COLO829 (cell line): ENCODE measurements at places on chromosomes 12 and 14.

DNA sequence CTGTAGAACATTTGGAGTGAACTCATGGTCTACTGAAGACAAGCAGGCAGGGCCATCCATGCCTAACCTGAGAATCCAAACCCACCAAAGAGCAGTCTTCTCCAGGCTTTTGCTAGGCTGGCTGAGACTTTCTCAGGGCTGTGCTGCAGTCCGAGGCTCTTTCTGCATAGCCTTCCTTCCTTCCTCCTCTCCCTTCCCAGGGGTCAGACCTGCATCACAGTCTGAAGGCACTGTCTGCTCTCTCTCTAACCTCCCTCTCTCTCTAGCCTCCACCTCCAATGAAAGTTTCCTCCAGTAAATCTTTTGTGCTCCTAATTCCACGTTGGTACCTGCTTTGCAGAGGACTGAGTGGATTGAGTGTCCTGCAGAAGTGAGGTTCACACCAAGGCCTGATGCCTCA, 6.4 kb upstream of the WSCD2 start:
- DNase-seq, result no peak

GRCh38 chr14:30874120-30874998, at the start of gene COCH:
Gene COCH (plus strand): TSS chr14:30874559. CDS start chr14:30874939, 380 bp downstream.
- DNase-seq, result no peak

- DNase-seq, result no peak
Observed at GRCh38 chr14:79165471-79166090, 995.4 kb downstream of the NRXN3 start.

- DNase-seq, result no peak
Observed at GRCh38 chr12:46071335-46071734, 81.0 kb upstream of the SCAF11 start.

GRCh38 chr12:128684352-128684751, 139.4 kb downstream of the SLC15A4 start:
- no peak for DNase-seq

GRCh38 chr14:24332268-24332993, 2.4 kb downstream of the ADCY4 start:
- peak; percentile 60 for DNase-seq

DNA sequence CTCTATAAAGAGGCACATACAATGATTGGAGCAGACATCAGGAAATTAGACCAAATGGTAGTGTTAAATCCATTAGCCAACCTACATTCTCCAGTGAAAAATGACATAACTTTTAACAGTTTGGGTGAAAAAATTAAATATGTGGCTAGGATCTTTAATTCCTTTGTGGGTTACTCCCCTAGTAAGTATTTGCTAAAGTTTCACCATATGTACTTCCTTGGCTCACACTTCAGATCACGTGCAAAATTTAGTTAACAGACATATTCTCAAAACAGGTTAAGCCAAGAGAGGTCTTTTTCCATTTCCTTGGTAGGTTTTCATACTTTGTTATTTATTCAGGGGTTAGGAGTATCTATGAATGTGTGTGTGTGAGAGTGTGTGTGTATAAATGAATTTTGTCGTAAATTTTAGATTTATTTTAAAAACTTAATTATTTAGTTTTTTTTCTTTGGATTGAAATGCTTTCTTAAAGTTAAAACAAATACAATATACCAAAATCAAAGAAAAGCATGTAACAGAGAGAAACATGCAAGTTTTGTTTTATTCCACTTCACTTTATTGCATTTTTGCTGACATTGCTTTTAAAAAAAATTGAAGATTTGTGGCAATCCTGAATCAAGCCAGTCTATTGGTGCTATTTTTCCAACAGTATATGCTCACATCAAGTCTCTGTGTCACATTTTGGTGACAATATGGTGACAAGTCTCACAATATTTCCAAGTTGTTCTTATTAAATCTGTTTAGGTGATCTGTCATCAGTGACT, 258.7 kb downstream of the FLRT2 start:
- DNase-seq, result no peak

DNA sequence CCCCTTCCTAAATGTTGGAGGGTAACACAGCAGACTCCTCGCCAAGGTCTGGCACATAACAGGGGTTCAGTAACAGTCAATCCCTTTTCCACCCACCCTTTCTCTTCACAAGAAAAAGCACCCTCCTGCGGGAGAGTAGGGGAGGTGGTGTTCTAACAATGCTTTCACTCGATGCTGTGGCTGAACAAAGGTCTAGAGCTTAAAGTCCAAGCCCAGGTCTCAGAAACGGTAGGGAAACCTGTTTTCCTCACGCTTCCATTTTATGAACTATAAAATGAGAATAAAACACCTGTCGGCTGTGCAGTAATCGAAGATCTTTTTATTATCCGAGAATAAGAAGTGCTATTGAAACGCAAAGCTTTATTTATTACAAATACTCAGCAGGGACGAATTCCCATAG, 20.9 kb upstream of the CACNA2D4 start:
- no peak for DNase-seq

GRCh38 chr12:25645427-25645826, 92.3 kb upstream of the LMNTD1 start:
- DNase-seq, result no peak

DNA sequence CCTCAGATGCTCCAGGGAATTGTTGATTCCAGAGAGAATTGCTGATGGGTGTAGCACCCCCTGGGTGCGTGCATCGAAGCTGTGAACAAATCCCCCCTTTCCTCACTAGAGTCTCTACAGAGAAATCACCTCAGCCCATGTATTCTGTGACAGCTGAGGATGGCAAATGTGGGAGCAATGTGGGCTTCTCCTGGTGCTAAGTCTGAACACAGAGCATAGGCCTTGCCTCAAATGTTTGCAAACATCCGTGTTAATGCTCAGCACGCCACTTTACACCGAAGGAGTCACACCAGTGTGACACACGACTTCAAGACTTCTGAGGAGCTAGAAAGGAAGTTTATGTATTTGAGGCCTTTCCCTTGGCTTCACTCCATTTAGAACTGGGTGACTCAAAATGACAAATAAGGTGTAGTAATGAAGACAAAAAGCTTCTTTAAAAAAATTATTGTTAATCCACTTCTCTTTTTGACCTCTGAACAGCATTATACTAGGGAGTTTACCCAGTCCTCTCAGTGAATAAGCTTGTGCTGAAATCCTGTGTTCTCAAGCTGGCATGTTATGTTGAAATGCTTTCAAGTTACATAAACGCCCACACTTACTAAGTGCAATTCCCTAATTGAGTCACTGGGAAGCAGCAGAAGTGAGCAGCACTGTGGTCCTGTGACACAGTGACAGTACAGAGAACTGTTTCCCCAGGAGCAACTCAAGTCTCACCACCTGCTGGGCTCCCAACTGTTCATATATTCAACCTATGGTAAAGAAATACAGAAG, 92.9 kb downstream of the FAR2 start:
- DNase-seq, result peak; percentile 52

GRCh38 chr12:25785134-25785533, 173.3 kb upstream of the RASSF8 start:
- DNase-seq, result no peak

DNA sequence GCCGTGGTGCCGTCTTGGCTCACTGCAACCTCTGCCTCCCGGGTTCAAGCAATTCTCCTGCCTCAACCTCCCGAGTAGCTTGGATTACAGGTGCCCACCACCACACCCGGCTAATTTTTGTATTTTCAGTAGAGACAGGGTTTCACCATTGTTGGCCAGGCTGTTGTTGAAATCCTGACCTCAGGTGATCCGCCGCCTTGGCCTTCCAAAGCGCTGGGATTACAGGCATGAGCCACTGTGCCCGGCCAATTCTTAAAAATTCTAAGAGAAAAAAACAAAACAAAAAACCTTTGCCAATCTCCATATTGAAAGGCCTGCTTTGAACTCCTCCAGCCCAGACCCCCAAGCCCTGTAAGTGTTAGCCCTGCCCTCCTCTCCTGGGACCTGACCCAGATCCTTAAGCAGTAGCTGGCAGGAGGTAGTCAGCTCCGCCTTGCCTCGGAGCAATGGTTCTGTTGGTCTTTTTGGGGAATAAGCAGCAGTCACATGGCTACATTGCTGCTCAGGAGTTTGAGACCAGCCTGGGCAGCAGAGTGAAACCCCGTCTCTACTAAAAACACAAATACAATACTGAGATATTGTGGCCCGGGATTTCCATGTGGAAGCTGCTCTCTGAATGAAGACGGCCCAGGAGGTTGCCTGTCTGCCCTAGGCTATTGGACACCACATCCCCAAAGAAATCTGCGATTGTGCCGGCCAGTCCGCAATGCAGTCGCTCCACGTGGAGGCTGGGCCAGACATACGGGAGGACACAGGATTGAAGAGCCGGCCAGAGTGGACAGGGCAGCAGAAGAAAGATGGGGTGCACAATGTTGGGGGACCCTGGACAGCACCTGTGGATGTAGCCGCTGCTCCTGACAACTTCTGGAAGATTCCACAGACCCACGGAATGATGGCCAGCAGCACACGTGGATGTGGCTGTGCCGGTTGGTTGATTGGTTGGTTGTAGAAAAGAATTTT, 28.8 kb upstream of the BEGAIN start:
- no peak for DNase-seq

- no peak for DNase-seq
Observed at GRCh38 chr12:89827592-89827991, 119.0 kb upstream of the ATP2B1 start.

GRCh38 chr12:45655186-45655585, 74.3 kb upstream of the ARID2 start:
- no peak for DNase-seq

DNA sequence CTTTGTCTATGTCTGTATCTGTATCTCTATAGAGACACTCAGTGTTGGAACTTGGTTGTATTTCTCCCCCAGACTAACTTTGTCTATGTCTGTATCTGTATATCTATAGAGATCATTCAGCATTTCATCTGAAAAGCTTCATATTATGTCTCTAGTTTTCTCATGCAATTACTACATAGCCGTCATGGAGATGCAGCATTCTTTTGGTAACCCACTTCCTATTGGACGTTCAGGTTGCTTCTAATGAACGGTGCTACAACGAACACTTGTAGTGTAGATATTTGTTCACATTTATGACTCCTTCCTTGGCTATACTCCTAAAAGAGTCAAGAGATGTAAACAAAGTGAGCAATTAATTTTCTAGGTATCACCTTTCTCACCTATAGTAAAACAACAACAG, 81.5 kb upstream of the KCNA1 start:
- no peak for DNase-seq

- DNase-seq, result no peak
Observed at GRCh38 chr12:278046-278445, 15.4 kb upstream of the SLC6A13 start.

DNA sequence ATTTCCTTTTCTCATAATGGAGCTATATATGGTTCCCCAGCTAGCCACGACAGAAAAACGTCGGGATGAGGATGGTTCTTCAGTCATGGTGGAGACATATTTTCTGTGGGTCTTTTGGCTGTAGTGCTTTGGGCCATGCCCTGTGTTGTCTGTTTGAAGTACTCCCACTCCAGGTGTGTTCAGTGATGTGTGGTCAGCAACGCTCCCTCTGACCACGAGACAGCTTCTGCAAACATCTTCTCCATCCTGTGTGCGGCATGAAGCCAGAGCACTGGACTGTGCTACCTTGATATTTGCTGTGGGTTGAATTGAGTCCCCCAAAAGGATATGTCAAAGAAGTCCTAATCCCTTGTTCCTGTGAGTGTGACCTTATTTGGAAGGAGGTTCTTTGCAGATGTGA, 931.2 kb downstream of the NRXN3 start:
- DNase-seq, result no peak

DNA sequence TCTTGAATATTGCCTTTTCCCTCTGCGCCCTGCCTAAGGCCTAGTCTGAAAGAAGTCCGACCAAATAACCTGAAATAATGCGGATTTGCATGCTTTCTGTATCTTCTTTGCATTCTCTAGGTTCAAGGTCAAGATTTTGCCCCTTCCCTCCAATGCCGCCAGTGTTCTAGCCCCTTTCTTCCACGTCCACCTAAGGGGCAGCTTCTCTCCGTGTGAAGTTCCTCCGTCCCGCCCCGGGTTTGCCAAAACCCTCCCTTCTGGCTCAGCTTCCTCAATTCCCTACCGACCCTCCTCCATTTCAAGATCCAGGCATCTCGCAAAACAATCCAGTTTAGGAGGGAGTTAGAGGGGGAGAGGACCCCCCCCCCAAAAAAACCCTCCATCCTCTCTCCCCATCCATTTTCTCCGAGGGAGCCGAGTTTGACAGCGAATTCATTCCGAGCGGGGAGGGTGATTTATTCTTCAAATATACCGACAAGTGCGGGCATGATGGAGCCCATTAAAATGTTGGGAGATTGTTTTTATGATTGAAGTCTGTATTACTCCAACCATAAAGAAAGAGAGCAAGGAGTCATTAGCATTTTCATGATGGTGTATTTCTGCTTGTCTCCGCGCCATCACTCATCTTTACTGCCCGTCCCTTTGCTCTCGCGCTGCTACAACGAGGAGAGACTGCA, 20.9 kb upstream of the ATP5MC2 start:
- no peak for DNase-seq
